Right cardiac atrium (tissue), 5 donors: ENCODE measurements at places on chromosomes 1 and 21. TPM values are rescaled to one million over a fixed set of nuclear protein-coding genes. Genes with fewer than 3 reads are reported as not detected.

Gene CYYR1
- 18.6 TPM for polyA plus RNA-seq

Gene ASCL5
- polyA plus RNA-seq = not detected

Gene NKAIN1
- polyA plus RNA-seq = 0.02 TPM

Gene SLC1A7
- 0.57 TPM for polyA plus RNA-seq

Gene IGSF9
- polyA plus RNA-seq = 1.3 TPM

Gene INSRR
- 0.07 TPM for polyA plus RNA-seq

Gene CELA3A
- not detected for polyA plus RNA-seq

Gene CROCC
- polyA plus RNA-seq = 14.6 TPM

Gene AUNIP
- polyA plus RNA-seq = not detected

Gene IVL
- not detected for polyA plus RNA-seq

Gene TEX38
- 0.14 TPM for polyA plus RNA-seq

Gene NPPA
- 45,715 TPM for polyA plus RNA-seq

Gene NR1I3
- 0.18 TPM for polyA plus RNA-seq

Gene DAB1
- 2.5 TPM for polyA plus RNA-seq

Gene TRMT1L
- polyA plus RNA-seq = 12.2 TPM

Gene C1QC
- polyA plus RNA-seq = 32.7 TPM

Gene CAPN2
- polyA plus RNA-seq = 52.7 TPM

Gene PDPN
- polyA plus RNA-seq = 11.7 TPM

Gene EVA1B
- polyA plus RNA-seq = 17.4 TPM

Gene PDC
- not detected for polyA plus RNA-seq

Gene FABP3
- polyA plus RNA-seq = 6,193 TPM

Gene SYF2
- polyA plus RNA-seq = 63.2 TPM

Gene SPRR4
- not detected for polyA plus RNA-seq

Gene PDE9A
- 4.1 TPM for polyA plus RNA-seq

Gene KRTAP10-12
- not detected for polyA plus RNA-seq

Gene NPHP4
- polyA plus RNA-seq = 2.8 TPM

Gene ZMYM4
- polyA plus RNA-seq = 7.4 TPM

Gene GJA5
- 57.1 TPM for polyA plus RNA-seq
